Uterus (tissue), 4 donors: ENCODE measurements at places on chromosomes 4 and X. TPM values are rescaled to one million over a fixed set of nuclear protein-coding genes. Genes with fewer than 3 reads are reported as not detected.

- H3K4me3 ChIP-seq: no peak overlapping the region
- H3K36me3 ChIP-seq: no peaks in the 10 kb centered on the region
- H3K27ac ChIP-seq: peak overlapping the region; percentile 6
- no peaks in the 10 kb centered on the region for H3K27me3 ChIP-seq
- no peaks in the 10 kb centered on the region for H3K4me1 ChIP-seq
- no peak for DNase-seq
Observed at GRCh38 chr4:143451186-143451585, 62.3 kb upstream of the SMARCA5 start.

GPR82 gene
- 0.30 TPM for total RNA-seq

GRCh38 chr4:139416073-139416673, 37.7 kb upstream of the RAB33B start:
- no peaks in the 10 kb centered on the region for H3K36me3 ChIP-seq
- no peak overlapping the region for H3K4me3 ChIP-seq
- H3K27ac ChIP-seq: no peak overlapping the region
- H3K4me1 ChIP-seq: no peaks in the 10 kb centered on the region
- no peak for DNase-seq

RBM47 gene
- 7.1 TPM for total RNA-seq

- H3K4me3 ChIP-seq: no peak overlapping the region
- DNase-seq: no peak
- no peaks in the 10 kb centered on the region for H3K27me3 ChIP-seq
- H3K27ac ChIP-seq: no peak overlapping the region
- H3K36me3 ChIP-seq: no peaks in the 10 kb centered on the region
Observed at GRCh38 chr4:37781131-37781455, 45.4 kb upstream of the PGM2 start.

REELD1 gene
- not detected for total RNA-seq

GRCh38 chr4:146340798-146341197, 126.5 kb downstream of the REELD1 start:
- DNase-seq: no peak
- no peak overlapping the region for H3K27ac ChIP-seq
- no peaks in the 10 kb centered on the region for H3K4me1 ChIP-seq
- no peak overlapping the region for H3K4me3 ChIP-seq
- no peaks in the 10 kb centered on the region for H3K36me3 ChIP-seq

- H3K27me3 ChIP-seq: no peaks in the 10 kb centered on the region
- no peak overlapping the region for H3K4me3 ChIP-seq
- DNase-seq: no peak
- no peak overlapping the region for H3K27ac ChIP-seq
- no peaks in the 10 kb centered on the region for H3K4me1 ChIP-seq
Observed at GRCh38 chr4:82493721-82494425, 63.5 kb downstream of the ENOPH1 start.

DNA sequence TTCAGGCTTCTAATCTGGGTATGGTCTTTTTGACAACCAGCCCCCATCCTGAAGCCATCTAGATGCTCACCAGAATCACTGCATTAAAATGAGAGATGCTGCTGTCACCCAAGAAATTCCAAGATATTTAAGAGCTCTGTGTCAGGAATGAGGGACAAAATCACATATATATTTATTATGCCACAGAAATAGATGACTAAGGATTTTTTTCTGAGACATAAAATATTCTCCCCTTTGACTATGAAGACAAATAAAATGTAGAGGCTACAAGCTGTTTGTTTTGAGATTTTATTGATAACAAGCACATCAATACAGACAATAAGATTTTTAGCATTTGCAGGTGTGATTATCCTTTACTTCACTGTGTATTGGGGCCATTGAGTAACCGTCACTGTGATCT, 77.4 kb downstream of the COMMD8 start:
- no peak overlapping the region for H3K4me3 ChIP-seq
- no peak overlapping the region for H3K27ac ChIP-seq
- H3K4me1 ChIP-seq: no peaks in the 10 kb centered on the region
- H3K27me3 ChIP-seq: no peaks in the 10 kb centered on the region
- H3K36me3 ChIP-seq: no peaks in the 10 kb centered on the region
- no peak for DNase-seq

CCDC110 gene
- total RNA-seq: not detected

GRCh38 chr4:147360301-147360700, 120.6 kb upstream of the EDNRA start:
- peaks cover 6% of the 10 kb centered on the region for H3K4me1 ChIP-seq
- H3K36me3 ChIP-seq: no peaks in the 10 kb centered on the region
- peak overlapping the region; percentile 81 for H3K27ac ChIP-seq

- no peaks in the 10 kb centered on the region for H3K4me1 ChIP-seq
- H3K27me3 ChIP-seq: peaks cover 6% of the 10 kb centered on the region
- no peak for DNase-seq
Observed at GRCh38 chrX:133971586-133971985, 13.8 kb downstream of the GPC3 start.

GPRIN3 gene
- total RNA-seq: 3.6 TPM

DNA sequence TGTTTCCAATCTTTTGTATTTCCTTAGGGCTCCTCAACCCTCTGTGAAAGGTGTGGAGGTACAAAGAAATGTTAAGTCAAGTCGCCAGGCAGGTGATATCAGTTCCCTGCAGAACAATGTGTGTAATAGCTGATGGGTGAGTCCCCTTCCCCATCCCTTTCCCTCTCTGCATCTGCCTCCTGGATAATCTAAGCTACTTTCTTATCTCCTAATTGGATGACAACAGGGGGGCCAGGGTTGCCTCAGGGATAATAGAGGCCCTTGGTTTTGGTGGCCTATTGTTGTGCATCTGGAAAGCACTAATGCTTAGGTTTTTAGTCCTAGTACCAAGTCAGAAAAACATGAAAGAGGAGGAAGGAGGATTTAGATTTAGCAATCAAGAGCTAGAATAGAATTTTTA, 29.1 kb downstream of the MAGED1 start:
- H3K4me3 ChIP-seq: no peak overlapping the region
- no peaks in the 10 kb centered on the region for H3K36me3 ChIP-seq
- H3K4me1 ChIP-seq: no peaks in the 10 kb centered on the region
- H3K27me3 ChIP-seq: no peaks in the 10 kb centered on the region
- no peak overlapping the region for H3K27ac ChIP-seq

DNA sequence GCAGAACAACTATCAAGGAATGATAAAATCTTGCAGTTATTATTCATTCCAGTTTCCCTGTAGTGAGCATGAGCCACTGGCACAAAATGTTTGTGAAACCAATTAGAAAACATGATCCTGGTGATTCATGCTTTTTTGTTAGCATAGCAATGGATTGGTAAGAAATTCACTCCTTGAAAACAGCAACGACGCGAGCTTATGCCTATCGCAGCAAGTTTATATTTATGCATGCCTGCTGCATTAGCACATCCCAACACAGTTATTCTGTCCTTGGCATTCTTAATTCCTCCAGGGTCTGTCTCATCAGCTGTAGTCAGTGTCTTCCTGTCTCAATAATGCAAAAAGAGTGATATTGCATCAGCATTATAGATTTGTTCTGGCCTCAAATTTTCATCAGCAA, 975.9 kb downstream of the STIM2 start:
- no peak for DNase-seq
- no peak overlapping the region for H3K27ac ChIP-seq
- no peak overlapping the region for H3K4me3 ChIP-seq
- no peaks in the 10 kb centered on the region for H3K4me1 ChIP-seq
